ENCODE measurements at places on chromosomes 1 and 21.

DNA sequence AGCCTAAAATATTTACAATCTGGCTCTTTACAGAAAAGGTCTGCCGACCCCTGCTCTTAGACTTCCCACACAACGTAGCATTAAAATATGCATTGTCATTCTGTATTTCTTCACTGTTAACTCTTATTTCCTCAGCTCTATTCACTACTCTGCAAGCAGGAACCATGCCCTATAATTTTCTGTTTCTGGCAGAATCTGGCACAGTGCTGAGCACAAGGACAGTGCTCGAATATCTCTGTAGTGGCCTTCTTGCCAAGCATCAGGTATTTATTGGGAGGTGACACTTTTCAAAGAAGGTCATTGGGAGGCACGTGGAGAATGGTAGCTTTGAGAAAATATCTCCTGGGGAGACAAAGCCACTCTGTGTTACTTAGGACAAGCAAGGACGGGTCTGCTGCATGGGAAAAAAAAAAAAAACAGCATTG lies 77.9 kb downstream of the PSMG1 start:
- no peak for DNase-seq

GRCh38 chr1:86429835-86430234 lies 5.9 kb downstream of the CLCA2 start:
- DNase-seq: no peak

DNA sequence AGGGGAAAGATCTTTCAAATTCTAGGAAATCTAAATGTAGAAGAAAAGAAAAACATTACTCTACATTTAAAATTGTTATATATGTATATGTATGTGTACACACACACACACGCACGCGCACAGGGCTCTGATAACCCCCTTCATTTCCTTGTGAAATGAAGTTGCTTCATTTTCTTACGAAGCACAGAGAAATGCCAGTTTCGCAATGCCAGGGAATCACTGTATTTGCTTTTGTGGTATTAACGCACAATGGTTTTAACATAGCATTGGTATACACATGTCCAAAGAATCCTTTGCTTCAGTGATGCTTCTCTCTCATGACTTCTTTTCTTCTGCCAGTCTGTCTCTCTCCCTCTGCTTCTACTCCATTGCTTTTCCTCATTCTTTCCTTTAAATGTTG lies 8.4 kb upstream of the DDAH1 start:
- DNase-seq: no peak

DNA sequence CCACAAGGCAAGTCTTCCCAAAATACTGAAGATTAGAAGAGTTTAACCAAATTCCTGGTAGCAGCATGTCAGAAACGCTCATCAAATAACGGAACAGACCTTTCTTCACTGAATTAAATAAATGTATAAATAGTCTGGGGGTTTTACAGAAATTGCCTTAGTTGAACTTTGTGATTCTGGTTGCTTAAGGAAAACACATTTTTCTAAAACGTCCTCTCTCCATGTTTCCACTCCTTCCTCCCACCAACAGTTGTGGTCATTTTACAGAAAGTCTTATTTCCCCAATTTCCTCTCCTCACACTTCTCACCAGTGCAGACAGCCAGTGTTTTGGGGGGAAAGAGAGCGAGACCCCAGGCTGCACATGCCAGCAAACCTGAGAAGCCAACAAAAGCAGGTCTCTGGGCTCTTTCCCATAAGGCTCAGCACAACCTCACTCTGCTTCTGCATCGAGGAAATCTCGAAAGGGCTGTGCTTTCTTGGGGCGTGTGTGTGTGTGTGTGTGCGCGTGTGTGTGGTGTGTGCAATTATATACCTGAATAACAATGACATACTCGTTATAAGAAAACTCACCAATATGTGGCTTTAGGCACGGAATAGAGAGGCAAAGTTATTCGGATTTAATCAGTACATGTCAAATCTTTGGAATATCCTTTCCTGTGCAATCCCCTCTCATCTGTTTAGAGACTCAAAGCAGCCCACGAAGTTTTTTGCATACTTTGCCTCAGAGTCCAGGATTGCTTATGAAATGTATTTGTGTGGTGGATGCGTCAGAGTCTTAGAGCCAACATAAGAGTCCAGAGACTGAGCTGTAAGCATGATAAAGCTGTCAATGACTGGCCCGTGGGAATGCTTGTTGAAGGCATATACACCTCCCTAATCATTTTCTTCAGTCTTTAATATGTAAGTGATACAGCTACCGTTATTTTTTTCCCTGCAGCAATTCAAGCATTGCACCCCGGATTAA lies 2.0 kb downstream of the KCNJ15 start:
- no peak for DNase-seq

DNA sequence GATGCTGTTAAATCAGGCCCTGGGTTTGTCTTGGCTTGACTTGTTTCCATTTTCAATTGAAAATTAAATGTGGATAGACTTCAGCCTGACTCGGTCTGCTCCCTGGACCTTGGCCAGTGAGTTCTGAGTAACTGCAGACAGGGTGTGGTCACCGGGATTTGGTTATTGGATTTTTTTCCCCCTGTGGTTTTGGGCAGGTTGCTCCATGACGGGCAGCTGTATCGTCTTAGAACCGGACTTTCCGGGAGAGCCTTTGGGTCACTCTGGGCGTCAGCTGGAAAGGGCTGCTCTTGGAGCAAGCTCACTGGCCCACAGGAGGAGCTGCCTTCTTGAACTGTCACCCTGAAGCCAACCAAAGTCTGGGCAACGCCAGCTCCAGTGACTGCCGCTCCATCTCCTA lies 75.0 kb downstream of the CLIC6 start:
- no peak for DNase-seq
